ENCODE measurements at places on chromosomes 6 and 20.
A peak's percentile ranks its signal among the peaks of the same experiment; 100 is the strongest.

DNA sequence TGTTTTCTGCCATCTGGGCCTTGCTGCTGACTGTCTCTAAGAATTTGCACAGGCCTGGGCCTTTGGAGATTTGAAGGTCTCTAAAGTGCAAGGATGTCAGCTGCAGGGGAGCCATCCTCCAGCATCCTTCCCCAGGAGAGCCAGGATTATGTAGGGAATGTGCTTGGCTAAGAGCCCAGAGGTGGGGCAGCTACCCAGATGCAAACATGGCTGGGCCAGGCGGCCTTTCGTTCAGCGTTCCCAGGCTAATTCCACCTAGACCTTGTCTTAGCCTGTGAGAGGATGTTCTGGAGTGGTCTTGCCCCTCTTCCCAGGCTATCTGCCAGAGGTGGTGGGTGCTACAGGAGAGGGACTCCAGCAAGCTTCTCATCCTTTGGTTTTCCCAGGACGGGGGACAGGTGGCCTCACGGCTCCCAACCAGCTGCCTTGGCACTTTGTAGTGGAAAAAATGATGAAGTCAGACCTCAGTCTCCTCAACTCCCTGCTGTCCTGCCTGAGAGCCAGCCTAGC, 7.7 kb upstream of the PTGIS start:
- DNase-seq: no peak

- no peak for DNase-seq
Observed at GRCh38 chr6:9334979-9335378, 899.6 kb upstream of the SLC35B3 start.

- DNase-seq: no peak
Observed at GRCh38 chr20:59559024-59559817, 45.1 kb upstream of the PHACTR3 start.

- DNase-seq: no peak
Observed at GRCh38 chr6:116210750-116211425, 43.0 kb downstream of the TSPYL4 start.

GRCh38 chr20:33568378-33568777, 78.5 kb downstream of the CBFA2T2 start:
- peak; percentile 92 for DNase-seq

GRCh38 chr6:7341989-7342742, 29.2 kb upstream of the SSR1 start:
- no peak for DNase-seq

DNA sequence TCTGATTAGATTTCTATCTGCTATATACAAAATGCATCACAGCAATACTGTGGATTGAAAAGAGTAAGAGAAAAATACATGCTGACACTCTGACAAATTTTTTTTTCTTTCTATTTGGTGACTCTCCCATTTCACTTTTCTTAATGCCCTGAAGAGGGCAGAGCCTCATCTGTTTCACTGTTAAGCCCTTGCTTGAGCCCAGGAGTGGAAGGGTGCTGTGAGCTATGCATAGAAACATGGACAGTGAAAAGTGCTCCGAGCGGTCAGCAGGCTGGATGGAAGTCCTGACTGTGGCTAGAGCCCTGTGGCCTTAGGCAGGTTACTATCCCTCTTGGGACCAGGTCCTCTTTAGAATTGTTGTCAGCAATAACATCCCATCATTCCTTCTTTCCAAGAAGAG, 17.4 kb upstream of the CSE1L start:
- no peak for DNase-seq

GRCh38 chr6:166005944-166006899, 161.4 kb downstream of the TBXT start:
- peak; percentile 79 for DNase-seq

GRCh38 chr20:11403711-11404110, 514.0 kb upstream of the BTBD3 start:
- no peak for DNase-seq

- DNase-seq: no peak
Observed at GRCh38 chr6:104940893-104941728, 15.8 kb upstream of the LIN28B start.

All from NCI-H1930 (cell line).